GM23338 (cell line): ENCODE measurements at places on chromosomes 3 and 15. TPM values are rescaled to one million over a fixed set of nuclear protein-coding genes. Genes with fewer than 3 reads are reported as not detected.

GAP43 gene
- total RNA-seq, result 16.1 and 22.7 TPM in 2 replicates

IGF2BP2 gene
- total RNA-seq, result 84.5 and 87.4 TPM in 2 replicates

PROS1 gene
- total RNA-seq, result 2.5 and 4.1 TPM in 2 replicates

CDHR4 gene
- 0.24 TPM in 1 of 2 replicates, not detected in the other for total RNA-seq

DNA sequence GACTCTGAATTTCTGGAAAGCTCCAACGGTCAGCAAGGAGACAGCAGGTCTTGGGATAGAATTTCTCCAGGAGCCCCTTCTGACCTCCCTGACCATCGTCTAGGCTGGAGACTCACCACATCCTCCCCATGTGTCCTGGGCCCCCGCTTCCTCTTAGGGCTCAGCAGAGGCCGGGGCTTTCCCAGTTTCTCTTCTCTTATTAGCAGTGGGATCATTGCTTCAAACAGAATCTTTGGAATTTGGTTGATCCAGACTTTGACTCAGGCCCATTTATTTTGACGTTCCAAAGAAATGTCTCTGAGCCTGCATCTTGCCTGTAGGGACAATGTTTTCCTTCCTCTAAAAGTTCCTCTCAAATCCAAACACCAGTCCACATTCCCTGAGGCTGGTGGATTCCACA is 38.4 kb upstream of the SLC6A6 start:
- no peaks in the 10 kb centered on the region for H3K27me3 ChIP-seq
- no peak for DNase-seq
- no peak overlapping the region for H3K27ac ChIP-seq
- no peaks in the 10 kb centered on the region for H3K4me1 ChIP-seq
- H3K4me3 ChIP-seq, result no peak overlapping the region
- no peaks in the 10 kb centered on the region for H3K36me3 ChIP-seq

DNA sequence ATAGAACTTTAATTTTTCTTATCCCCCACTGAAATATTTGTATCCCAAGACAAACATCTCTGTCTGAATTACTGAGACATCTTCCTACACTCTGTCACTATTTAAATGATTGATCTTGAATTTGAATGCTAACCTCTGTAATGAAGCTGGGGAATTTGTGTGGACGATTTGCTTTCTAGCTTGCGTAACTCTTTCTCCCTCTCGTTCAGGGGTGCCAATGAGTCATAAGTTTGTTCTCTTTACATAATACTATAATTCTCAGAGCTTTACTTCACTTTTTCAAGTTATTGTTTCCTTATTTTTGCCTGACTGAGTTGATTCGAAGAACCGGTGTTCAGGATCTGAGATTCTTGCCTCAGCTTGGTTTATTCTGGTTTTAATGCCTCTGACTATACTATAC is 783.3 kb upstream of the CADM2 start:
- H3K4me3 ChIP-seq, result no peak overlapping the region
- H3K27ac ChIP-seq, result no peak overlapping the region
- H3K36me3 ChIP-seq, result no peaks in the 10 kb centered on the region
- H3K27me3 ChIP-seq, result no peaks in the 10 kb centered on the region
- no peaks in the 10 kb centered on the region for H3K4me1 ChIP-seq

DNA sequence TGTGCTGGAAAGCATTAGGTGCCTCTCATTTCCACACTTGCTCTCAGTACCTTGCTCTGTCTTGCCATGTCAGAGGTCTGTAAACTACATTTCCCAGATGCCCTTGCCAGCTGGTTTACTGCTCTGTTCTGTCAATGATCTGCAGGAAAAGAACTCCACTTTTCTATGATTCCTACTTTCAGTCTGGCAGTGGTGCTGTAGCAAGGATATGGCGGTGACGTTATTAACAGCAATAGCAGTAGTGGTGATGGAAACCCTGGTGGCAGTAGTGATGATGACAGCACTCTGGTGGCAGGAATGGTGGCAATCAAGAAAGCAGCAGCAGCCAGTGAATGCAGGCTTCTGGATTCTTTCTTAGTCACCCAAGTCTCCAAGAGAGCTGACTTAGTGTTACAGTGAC is 665.2 kb downstream of the DIPK2A start:
- H3K4me1 ChIP-seq, result no peaks in the 10 kb centered on the region
- no peaks in the 10 kb centered on the region for H3K36me3 ChIP-seq
- peak; percentile 66 for DNase-seq
- no peaks in the 10 kb centered on the region for H3K27me3 ChIP-seq
- H3K4me3 ChIP-seq, result no peak overlapping the region
- H3K27ac ChIP-seq, result no peak overlapping the region

GRCh38 chr3:174318181-174318580 is 541.0 kb upstream of the NAALADL2 start:
- no peaks in the 10 kb centered on the region; the same call in 1 of the 2 replicates for H3K4me1 ChIP-seq
- DNase-seq, result no peak
- no peak overlapping the region for H3K4me3 ChIP-seq
- no peaks in the 10 kb centered on the region for H3K27me3 ChIP-seq
- H3K27ac ChIP-seq, result no peak overlapping the region

- H3K4me3 ChIP-seq, result no peak overlapping the region
- no peaks in the 10 kb centered on the region for H3K36me3 ChIP-seq
- no peak overlapping the region for H3K27ac ChIP-seq
- DNase-seq, result no peak
- no peaks in the 10 kb centered on the region for H3K27me3 ChIP-seq
- no peaks in the 10 kb centered on the region for H3K4me1 ChIP-seq
These were observed 30.9 kb downstream of the ARNT2 start for GRCh38 chr15:80434926-80435720.

DNA sequence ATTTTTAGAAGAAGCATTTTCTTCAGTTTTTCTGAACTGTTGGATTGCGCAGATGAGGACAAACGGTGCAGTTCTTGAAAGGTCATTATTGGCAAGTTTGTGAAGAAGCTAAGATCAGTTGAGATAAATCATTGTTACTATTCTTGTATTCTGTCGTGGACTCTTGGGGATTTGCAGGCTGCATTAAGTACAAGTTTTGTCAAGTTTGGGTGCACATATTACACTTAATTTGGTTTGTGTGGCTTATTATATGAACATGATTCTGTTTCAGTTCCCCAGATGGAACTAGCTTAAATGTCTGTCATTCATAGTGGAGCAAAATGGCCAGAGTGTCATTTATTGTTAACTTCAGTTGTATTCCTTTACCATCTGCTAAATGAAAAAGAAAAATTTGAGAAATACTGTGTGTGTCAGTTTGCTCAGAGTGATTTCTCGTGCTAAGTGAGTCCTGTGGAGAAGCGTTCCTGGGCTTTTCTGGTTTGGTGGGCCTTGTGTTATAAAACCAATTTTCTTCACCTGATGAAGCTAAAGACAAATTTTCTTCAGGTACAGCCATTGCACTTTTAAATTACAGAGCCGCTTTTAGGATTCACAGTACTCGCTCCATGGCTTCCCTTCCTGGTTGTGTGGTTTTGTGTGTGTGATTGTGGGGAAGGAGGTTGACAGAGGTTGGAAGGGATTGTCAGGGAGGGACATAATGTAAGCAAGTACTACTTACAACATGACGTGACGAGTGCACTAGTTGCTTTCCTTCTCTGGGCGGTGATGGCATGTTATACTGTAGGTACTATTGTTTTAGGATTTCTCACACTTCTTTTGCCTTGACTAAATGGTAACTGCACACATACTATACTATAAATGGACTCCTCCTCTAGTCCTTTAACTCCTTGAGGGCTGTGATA is 1.7 kb downstream of the AKAP13 start:
- H3K27me3 ChIP-seq, result no peaks in the 10 kb centered on the region
- H3K36me3 ChIP-seq, result no peaks in the 10 kb centered on the region
- no peak for DNase-seq

DNA sequence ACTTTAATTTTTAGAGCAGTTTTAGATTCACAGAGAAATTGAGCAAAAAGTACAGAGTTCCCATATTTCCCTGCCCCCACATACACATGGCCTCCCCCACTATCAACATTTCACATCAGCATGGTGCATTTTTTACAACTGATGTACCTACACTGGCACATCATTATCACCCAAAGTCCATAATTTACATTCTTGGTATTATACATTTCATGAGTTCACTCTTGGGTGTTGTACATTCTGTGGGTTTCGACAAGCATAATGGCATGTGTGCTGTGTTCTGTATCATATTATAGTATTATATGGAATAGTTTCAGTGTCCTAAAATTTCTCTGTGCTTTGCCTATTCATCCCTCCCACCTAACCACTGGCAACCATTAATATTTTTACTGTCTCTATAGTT is 419.8 kb upstream of the THBS1 start:
- no peaks in the 10 kb centered on the region for H3K36me3 ChIP-seq
- DNase-seq, result no peak
- no peak overlapping the region for H3K27ac ChIP-seq
- no peaks in the 10 kb centered on the region for H3K27me3 ChIP-seq
- H3K4me3 ChIP-seq, result no peak overlapping the region
- no peaks in the 10 kb centered on the region for H3K4me1 ChIP-seq

DNA sequence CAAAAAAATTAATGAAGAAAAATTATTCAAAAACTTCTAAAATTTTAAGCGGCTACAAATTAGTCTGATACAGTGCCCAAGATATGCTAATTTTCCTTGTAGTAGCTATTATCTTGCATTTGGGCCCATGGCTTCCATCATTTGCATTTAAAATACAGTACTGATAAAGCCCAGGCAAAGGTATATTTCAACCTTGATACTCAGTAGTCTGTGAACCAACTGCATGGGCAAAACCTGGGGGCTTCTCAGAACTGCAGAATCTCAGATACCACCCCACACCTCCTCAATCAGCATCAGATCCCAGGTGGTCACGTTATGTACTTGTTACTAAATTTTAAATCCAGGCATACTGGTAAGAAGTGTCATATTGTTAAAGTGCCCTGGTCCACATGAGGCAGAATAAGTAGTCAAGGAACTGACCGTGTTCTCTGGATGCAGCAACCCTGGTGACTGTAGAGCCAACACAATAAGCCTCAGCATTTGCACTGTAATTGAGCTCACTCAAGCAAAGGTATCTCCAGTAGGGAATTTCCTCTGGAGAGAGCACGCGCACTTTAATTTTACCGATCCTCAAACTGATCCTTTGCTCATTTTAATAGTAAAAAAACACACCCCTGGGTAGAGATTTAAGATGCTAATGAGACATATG is 31.9 kb downstream of the ZNF385D start:
- DNase-seq, result peak; percentile 37
- no peak overlapping the region; the same call in 1 of the 2 replicates for H3K4me3 ChIP-seq
- peak overlapping the region; percentile 43; the same call in 1 of the 2 replicates for H3K27ac ChIP-seq
- H3K27me3 ChIP-seq, result no peaks in the 10 kb centered on the region
